ENCODE measurements at places on chromosomes 7 and 10. TPM values are rescaled to one million over a fixed set of nuclear protein-coding genes. Genes with fewer than 3 reads are reported as not detected.
A peak's percentile ranks its signal among the peaks of the same experiment; 100 is the strongest.

DNA sequence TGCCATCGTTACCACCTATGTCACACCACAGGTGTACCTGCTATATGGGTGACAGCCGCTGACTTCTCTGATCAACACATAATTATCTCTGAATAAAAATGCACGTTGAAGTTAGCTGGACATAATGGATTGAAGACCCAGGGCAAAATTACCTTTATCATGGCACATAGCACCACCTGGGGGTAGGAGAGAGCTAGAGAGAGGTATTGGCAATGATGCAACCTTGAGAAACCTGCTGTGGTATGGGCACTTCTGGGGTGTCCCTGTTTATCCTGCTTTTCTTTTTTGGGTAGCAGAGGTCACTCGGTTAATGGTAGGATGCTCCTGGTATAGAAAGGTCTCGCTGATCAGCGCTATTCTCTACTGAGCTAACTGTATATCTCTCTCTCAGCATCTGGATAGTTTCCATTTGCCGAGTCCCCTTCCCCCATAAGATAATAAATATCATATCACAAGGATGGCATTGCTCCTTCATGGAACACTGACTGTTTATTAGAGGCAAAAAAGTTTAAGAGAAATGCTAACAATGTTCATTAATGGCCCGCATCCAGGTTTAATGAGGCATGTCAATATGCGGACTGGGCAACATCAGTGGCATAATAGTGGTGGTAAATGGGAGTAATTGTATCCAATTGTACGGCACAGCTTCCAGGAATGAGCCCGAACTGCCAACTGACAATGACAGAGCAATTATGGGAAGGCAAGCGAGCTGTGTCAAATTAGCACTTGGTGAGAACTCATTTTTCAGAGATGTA lies 323.1 kb downstream of the TFEC start:
- DNase-seq, result peak; percentile 19

DNA sequence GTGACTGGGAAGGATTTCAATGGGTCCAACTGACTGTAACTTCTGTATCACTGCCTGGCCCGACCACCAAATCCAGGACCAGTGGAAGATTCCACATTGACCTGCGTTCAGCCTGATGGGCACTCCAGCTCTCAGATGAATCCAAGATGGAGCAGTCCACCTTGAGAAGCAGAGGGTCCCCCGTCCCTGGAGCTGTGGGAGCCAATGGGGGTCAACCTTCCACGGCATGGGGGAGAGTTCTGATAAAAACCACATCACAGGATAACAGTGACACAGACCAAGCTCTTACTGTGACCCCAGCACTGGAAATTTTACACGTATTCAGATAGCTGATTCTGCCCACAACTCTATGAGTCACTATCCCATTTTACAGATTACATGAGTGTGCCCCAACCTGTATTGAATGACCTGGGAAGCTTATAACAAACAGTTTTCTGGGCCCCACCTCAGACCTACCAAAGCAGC lies 11.2 kb downstream of the ZCCHC24 start:
- peak; percentile 45 for DNase-seq

GRCh38 chr10:93580828-93581227 lies 14.4 kb downstream of the FFAR4 start:
- DNase-seq, result peak; percentile 18

DNA sequence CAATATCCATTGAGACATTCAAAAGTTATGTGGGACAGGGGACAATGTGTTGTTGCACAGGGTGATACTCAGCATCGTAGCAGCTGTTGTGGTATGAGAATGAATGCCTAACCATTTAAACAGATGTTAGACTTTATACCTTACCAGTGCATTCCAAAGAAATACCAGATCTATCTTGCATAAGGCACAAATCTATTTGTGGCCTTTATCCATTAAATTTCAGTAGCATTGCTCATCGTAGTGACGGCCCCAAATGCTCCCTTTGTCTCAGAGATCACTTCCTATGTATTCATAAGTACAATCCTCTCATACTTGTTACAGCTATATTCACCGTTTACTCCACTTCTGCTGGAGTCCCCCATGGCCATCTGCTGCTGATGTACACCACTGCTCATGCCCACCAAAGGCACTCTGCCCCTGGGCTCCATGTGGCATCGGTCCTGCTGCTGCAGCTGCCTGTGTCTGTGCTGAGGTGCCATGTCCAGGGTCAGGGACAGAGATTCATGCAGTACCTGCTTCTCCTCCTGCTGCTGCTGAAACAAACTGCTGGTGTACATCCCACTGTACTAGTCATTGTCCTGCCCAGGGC lies 96.3 kb downstream of the CPED1 start:
- peak; percentile 99 for DNase-seq

DNA sequence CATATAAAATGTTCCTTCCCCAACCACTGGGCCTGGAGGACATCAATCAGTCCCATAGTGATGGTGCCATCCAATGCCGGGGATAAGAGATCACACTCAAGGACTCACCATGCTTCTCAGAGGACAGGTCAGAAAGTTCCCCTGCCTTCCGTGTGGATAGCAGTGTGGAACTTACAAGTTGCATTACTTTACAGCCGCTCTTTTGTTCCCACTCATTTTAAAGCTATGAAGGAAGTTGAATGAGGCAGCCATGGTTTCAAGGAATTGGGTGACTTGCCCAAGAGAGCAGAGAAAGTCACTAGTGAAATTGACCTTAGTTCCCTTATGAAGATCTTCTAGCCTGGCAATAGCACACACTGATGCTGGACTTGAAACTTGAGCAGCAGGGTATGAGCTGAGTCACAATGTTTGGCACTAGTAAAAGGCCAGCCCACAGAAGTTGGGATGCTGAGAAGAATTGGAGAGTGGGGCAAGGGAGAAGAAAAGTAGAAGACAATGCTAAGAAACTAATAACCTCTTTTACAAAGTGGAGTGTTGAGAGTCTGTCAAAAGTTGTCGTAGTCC lies 78.7 kb downstream of the CXCL12 start:
- DNase-seq, result peak; percentile 77

DNA sequence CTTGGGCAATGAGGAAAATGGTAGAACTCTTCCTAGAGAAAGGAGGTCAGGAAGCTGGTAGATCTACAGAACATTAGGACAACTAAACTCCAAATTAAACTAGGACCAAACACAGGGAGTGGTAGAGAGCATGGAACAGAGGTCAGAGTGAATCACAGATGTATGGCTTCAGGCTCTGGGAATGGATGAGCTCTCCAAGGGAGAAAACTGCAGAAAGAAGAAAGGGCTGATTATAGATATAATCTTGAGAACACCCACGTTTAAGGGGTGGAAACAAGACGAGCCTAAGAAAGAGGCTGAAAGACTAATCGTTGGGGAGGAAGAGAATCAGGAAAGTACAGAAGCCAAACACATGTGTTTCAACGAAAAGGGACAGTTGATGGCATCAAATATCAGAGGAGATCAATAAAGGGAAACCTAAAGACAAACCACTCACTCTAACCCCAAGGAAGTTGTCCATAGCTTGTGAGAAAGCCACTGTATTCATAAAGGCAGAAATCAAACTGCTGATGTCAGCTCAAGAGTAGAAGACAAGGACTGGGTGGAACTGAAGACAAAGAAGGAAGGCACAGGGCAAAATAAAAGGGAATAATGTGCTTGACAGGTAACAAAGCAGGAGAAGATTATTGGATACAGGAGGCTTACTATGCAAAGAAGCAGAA lies 41.4 kb downstream of the NUDCD3 start:
- no peak for DNase-seq

DNA sequence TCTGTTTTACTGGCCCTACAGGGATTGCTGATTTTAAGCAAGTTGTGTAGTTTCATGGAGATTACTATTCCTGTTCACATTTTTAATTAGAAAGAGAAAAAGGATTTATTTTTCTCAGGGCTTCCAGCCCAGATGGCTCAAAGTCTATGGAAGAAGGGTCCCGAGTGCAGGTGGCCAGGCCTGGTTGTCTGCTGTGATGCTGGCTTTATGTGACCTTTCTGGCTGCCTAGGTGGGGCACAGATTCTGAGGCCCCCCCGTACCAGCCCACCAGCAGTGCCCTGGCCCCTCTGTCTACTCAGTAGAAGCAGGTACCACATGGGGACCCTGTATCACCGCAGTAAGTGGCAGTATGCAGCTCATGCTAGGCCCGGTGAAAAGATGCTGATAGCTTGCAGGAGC lies 426.5 kb downstream of the LRMDA start:
- DNase-seq, result no peak

DNA sequence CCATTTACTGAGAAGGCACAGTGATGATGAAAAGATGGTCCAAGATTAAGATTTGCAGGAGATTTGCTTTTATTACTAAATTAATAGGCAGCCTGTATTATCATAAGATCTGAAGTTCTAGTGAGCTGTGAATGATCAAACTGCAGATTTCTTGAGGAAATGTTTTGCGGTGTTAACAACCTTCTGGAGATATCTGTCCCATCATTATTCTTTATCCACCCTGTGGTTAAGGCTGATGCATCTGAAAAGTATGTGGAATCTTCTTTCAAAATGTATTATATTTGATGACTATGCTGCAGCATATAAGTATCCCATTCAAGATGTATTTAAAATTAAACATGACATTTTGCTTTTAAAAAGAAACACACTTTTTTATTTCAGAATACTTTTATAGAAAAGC lies 150.3 kb downstream of the POLR1F start:
- DNase-seq, result peak; percentile 96

DNA sequence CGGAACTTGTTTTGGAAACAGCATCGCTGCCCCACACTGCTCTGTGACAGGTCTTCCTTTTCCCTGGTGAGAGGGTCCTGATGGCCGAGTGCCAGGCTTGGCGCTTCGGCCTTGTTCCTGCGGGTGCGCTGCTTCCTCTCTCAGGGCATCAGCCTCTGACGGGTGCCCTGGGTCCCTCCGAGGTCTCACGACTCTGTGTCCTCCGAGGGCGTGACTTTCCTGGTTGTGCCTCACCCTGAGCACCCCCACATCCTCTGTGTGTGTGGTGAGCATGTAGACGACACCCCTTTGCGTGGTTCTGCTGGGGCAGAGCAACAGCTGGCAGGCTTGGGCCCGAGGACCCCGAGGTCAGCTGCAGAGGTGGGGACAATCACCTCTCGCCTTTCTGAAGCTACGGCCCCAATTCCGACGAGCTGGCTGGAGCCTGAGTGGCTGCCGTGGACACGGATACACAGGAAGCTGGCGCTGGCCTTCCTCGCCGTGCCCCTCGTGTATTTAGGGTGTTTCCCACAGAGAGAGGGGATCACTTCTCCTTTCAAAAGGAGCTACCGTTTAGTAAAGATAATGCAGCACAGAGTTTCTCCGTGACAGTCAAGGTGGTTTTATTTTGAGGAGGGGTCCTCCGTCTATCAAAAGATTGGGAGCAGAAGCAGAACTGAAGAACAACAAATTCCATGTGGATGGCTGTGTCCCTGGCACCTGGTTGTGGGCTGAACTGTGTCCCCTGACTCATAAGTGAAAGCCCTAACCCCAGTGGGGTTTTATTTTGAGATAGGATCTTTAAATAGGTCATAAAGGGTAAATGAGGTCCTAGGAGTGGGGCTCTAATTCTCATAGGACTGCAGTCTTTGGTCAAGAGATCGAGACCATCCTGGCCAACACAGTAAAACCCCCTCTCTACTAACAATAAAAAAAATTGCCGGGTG lies 36.2 kb upstream of the PITRM1 start:
- no peak for DNase-seq

DNA sequence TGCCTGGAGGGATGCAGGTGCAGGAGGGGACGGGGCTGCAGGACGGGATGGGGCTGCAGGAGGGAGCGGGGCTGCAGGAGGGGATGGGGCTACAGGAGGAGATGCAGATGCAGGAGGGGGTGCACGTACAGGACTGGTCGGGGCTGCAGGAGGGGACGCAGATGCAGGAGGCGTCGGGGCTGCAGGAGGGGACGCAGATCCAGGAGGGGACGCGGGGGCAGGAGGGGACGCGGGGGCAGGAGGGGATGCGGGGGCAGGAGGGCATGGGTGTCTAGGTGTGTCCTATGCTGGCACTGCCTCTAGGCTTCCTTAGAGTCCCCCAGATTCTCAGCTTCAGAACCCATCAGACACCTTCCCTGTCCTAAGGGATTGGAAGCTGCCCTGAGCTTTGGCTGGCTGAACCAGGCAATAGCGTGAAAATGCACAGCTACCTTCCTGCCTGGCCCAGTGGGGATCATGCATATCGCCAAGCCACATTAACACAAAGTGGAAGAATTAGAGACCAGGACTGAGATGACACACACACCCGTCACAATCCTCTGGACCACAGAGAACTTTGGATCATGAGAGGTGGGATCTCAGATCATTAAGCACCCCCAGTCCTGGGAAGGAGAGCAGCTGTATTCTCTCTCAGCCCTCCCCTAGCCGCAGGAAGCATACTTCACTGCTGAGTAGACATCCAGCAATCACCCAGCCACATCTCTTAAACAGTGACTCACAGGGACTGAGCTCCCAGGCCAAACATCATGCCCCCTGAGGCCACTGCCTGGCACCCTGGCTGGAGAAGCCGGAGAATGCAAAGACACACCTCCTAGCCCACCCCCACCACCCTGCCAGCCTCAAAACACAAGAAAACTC lies 67.3 kb downstream of the VWA2 start:
- DNase-seq, result peak; percentile 99

DNA sequence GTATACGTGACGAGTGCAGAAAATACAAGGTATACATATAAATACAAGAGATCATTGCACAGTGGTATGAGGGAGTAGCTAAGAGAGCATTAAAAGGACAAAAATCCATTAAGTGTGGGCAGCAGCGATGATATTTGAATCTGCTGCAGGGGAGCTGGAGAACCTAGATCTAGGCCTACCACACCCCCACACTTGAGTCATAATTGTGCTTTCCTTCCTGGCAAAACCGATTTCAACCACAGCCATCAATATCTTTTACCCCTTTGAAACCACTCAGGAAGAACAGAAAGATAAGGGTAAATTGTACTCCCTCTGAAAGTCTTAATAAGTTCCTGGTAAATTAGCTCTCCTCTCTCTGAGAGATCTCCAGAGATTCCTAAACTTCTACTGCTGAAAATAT lies 345.0 kb downstream of the SORCS1 start:
- no peak for DNase-seq

- peak; percentile 73 for DNase-seq
Measured at GRCh38 chr7:38744746-38745145, 113.6 kb upstream of the AMPH start.

DNA sequence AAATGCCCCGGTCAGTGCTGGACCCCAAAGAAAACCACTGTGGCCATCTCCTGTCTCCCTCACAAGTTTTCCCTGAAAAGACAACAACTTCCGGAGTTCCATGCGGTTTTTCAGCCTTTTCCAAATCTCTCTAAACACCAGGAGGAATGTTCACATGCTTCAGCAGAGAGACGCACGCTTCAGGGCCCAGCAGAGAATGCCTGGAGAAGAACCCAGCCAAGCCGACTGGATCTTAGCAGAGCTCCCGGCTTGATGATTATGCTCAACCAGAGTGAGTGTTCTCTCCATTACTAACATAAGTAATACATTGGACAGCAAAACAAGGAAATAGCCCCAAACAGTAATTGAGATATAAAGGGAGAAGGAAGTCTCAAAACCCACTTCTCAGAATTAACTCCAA lies 17.9 kb downstream of the PRKCQ start:
- DNase-seq, result no peak

GRCh38 chr10:14603534-14604102 lies 171.1 kb downstream of the FAM107B start:
- DNase-seq, result no peak

PAPSS2 gene
- total RNA-seq, result 41.2 TPM

PLPP4 gene
- total RNA-seq, result 0.46 TPM

MAGI2 gene
- total RNA-seq, result 3.6 TPM

OPN1SW gene
- total RNA-seq, result 2.1 TPM

CCL24 gene
- not detected for total RNA-seq

RBP3 gene
- not detected for total RNA-seq

SPDYE6 gene
- not detected for total RNA-seq

MPP7 gene
- total RNA-seq, result 2.3 TPM

EPHA1 gene
- not detected for total RNA-seq

Data from LHCN-M2 (cell line).